ENCODE measurements at places on chromosomes 4 and X.

- DNase-seq: no peak
These were observed 120.4 kb downstream of the NDST3 start for GRCh38 chr4:118154649-118155048.

GRCh38 chr4:104488151-104488550 lies 6.5 kb downstream of the CXXC4 start:
- no peak for DNase-seq

DNA sequence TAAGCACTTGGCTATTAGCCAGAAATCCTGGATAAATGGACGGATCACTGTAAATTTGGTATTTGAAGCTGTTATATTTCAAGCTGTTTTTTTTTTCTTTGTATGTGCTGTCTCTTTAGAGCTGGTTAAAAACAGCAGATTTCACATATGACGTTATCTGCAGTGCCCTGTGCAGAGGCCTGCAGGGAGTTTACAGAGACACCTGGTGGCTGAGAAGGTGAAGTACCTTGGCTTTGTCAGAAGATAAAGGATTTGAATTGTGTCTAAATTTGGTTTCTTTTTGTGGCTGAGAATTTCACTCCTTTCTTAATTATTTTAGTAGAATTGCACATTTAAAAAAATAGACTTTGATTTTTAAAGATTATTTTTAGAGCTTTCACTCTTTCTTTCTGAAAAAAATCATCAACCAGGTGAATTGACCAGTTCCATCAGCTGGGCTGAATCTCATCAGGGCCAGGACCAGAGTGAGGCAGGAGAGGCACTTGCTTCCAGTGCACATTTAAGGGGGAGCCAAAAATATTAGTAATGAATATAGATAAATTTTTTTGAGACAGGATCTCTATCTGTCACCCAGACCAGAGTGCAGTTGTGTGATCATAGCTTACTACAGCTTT lies 9.6 kb upstream of the CHRNA9 start:
- DNase-seq: peak; percentile 67

- DNase-seq: peak; percentile 68
These were observed 395 bp downstream of the RAB28 start for GRCh38 chr4:13483768-13484121.

DNA sequence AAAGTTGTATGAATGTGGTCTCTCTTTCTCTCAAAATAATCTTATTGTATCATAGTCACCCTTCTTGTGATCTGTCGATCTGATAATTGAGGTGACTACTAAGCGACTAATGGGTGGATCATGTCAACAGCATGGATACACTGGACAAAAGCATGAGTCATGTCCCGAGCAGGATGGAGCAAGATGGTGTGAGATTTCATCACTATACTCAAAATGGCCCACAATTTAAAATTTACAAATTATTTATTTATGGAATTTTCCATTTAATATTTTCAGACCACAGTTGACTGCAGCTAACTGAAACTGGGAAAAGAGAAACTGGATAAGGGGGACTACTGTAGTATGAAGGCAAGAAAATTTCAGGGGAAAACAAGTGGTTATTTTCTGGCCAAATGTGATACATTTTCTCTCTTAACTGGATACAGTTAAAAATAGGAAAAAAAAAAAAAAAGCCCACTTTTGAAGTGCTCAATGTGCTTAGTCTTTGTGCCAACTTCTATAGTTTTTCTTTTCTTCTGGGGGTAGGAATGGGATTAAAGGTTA lies 25.3 kb downstream of the FAM241A start:
- DNase-seq: peak; percentile 86

GRCh38 chr4:84677995-84678394 lies 95.1 kb downstream of the CDS1 start:
- no peak for DNase-seq

DNA sequence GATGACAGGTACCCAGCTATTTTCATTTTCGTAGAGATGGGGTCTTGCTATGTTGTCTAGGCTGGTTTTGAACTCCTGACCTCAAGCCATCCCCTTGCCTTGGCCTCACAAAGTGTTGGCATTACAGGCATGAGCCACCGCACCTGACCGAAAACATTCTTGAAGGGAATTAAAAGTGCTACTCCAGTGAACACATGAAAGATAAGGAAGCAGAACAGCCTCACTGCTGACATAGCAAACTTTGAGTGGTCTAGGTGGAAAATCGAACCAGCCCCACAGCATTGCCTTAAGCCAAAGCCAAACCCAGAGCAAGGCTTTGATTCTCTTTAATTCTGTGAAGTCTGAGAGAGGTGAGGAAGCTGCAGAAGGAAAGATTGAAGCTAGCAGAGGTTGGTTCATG lies 65.1 kb downstream of the KDM6A start:
- no peak for DNase-seq

GRCh38 chr4:75235359-75235951 lies 278.7 kb downstream of the RCHY1 start:
- DNase-seq: no peak

DNA sequence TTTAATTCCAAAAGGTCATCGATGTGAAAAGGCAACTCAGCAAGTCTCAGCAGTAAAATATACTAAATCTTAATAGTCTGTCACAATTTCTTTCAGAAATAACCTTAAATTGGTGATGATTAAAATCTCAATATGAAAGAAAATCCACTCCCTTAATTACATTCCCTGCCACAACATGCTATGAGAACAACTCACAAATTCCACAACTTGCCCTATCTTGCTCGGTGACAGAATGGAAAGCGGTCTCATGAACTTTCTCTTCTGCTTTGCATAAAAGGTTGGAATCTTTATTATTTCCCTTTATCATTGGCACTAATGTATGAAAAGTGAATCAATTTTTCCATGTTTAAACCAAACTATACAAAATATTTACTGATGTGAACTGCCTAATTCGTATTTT lies 380.8 kb downstream of the TMA16 start:
- no peak for DNase-seq

DNA sequence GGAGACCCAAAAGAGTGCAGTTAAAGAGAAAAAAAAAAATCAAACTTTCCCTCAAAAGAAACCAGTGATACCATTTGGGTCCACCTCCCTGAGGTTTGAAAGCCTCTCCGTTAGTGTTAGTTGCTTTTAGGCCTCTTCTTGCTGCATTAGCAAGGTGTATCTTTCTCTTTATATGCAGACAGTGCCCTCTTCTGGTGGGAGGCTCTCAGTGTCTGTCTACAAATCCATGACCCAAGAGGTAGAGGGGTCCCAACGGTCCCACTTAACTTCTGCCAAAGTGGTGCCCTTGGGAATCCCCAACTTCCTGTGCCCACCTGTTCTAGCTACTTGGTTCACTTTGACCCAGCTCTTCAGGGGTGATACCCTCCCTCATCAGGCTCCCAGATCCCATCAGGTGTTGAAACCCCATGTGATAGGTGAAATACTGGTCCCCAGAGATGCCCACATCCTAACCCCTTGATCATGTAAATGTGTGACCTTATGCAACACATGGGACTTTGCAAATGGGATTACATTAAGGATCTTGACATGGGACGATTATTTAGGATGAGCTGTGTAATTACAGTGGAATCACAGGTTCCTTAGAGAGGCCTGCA lies 63.7 kb upstream of the CD99 start:
- DNase-seq: no peak

DNA sequence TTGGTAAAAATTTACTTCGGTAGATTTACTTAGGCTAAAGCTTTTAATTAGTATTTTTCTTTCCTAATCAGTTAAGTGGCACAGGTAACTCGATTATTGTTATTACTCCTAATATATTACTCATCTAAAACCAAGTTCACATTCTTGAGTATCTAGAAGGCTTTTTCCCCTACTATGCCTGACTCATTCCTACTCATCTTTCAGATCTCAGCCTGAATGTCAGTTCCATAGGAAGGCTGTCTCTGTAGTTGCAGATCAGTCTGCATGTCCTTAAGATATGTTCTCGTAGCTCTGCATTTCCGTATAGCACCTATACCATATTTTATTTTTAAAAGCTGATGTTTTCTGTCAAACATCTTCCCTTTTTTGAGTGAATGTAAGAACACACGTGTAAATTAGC lies 5.9 kb upstream of the FAM184B start:
- DNase-seq: no peak

DNA sequence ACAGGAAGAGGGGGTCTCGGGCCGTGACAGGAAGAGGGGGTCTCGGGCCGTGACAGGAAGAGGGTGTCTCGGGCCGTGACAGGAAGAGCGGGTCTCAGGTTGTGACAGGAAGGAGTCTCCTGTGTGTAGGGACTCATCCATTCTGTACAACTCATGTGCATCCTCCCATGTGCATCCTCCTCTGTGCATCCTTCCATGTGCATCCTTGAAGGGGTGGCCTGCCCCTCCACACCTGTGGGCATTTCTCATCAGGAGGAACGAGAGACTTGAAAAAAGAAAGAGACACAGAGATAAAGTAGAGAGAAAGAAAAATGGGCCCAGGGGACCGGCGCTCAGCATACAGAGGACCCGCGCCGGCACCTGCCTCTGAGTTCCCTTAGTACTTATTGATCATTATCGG lies 30.2 kb upstream of the PLCXD1 start:
- DNase-seq: no peak

DNA sequence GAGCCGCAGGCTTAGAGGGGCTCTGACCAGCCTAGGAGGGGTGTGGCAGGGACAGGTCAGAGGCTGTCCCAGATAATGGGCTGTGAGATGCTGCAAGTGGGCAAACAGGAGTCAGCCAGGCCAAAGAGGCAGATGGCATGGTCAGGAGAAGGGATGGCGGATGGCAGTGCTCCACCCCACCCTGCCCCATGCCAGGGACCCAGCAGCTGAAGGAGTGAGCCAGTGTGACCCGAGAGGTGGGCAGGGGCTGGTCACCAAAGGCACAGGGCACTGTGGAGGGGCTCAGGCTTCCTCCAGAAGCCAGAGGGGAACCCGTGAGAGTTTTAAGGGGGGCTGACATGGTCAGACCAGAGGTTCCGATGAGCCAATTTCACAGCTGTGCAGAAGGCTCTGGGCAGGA lies 96.9 kb downstream of the WFS1 start:
- DNase-seq: no peak

DNA sequence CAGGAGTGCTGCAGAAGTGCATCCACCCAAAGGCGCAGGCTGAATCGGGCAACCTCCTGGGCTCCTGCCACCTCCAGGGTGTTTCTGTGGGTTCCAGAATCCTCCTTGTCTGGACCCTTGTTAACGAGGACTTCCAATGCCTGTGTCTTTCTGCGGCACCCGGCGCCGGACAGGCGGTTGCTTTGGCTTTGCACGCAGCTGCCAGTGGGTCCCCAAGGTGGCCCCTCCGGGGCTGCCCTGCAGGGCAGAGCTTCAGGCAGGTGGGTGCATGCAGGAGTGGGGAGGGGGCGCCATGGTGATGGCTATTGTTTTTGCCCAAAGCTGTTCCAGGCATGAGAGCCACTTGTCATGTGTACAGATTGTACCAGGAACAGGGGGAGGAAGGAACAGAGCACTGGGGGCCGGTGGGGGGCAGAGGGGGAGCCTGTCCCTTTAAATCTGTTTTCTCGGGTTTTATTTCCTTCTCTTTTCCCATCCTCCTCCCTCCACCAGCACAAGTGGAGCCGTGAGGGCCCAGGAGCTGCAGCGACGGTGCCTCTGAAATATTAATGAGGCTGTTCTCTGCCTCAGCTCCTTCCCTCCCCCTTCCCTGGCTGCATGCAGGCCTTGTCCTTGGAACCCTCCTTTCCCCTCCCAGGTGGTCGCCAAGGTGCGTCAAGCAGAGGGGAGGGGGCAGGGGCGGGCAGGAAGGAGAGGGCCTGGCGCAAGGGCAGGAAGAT lies 13.1 kb downstream of the ATP2B3 start:
- no peak for DNase-seq

- DNase-seq: no peak
These were observed 9.1 kb upstream of the YTHDC1 start for GRCh38 chr4:68358988-68359387.
